Stimulated activated CD4-positive, alpha-beta T cell treated with anti-CD3 and anti-CD28 coated beads, Interleukin-12 subunit alpha, Interleukin-12 subunit beta, amount 100 ng/mL, for 4 hours (primary cell): ENCODE measurements at places on chromosomes 7 and 10.

DNA sequence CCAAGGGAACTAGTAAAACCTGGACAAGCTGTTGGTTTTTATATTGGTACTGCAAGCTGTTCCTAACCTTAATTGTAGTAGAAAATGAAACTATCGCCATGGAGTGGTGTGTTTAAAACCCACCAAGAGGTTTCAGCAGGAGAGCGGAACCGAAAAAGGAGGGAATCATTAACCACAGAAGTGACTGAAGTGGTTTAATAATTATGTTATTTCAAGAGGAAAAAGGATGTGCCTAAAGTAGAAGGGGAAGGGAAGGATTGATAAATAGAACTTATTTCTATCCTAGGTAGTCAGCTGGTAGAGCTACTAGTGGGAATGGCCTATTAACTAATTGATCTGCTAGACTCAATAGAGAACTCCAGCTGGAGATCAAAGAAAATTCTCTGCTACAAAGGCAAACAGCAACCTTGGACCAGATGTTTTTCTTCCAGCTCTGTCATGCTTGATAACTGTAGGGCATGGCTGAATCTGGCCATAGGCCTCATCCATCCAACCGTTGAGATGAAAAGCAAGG is 91.8 kb downstream of the BAMBI start:
- DNase-seq, result no peak

GRCh38 chr7:88546808-88547207 is 212.7 kb upstream of the ZNF804B start:
- no peak for DNase-seq

- DNase-seq, result no peak
Observed at GRCh38 chr10:97943294-97943693, 87.1 kb downstream of the CRTAC1 start.

GRCh38 chr7:156896388-156897022 is 3.5 kb upstream of the LMBR1 start:
- DNase-seq, result no peak

GRCh38 chr10:58734664-58735063 is 222.0 kb downstream of the BICC1 start:
- no peak for DNase-seq

DNA sequence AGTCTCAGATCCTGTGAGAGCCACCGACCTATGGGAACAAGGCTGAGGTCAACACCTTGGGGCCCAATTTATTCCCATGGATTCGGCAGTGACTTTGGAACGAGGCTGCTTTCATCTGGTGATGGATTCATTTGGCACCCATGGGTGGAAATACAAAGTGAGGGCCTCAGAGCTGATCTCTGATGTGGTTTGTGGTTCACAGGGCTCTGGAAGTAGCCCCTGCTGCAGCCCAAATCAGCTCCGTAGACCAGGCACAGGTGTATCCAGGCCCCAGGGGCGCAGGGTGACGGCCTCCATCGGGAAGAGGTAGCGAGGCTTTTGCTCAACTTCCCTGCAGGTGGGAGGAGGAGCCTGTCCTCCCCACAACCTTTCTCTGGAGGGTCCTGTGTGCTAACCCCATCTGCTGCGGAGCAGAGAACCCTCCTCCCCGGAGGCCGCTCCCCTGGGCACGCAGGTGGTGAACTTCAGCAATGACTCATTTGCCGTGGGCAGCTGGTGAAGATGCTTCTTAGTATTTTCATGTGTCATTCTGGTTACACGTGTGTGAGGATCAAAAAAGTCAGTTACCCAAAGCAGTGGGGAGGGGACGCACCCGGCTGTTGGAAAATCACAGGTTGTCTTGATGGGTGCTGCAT is 7.5 kb upstream of the JAKMIP3 start:
- no peak for DNase-seq

- no peak for DNase-seq
Observed at GRCh38 chr10:49023752-49024151, 84.1 kb upstream of the LRRC18 start.

GRCh38 chr10:97278491-97278989 is 13.9 kb downstream of the ARHGAP19 start:
- DNase-seq, result no peak

DNA sequence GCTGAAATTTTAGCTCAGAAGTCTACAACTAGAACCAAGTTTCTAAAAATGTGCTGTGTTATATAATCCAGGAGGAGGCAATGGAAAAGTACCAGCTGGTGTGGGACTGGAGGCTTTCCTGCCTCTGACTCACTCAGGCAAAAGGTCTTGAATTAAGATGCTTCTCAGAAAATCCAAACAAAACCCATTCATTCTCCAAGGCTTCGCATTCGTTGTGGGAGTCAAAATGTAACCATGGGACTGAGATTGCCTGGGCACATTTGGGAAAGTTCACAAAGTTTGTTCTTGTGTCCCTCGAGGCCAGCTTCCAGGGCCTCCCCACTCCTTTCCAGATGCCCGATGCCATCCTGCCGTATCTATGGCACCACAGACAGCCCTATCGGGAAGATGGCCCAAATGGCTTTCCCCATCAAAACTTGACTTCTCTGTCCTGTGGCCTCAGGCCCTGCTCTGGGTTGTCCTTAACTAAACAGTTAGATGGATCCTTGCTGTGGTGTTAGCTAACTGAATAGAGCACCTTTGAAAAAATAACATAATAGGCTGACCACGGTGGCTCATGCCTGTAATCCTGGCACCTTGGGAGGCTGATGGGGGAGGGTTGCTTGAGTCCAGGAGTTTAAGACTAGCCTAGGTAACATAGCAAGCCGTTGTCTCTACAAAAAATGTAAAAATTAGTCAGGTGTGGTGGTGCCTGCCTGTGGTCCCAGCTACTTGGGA is 180.5 kb downstream of the PFKFB3 start:
- no peak for DNase-seq

GRCh38 chr10:21969326-21970287 is 33.9 kb downstream of the DNAJC1 start:
- DNase-seq, result no peak

GRCh38 chr7:73565675-73566340 is 8.3 kb upstream of the BCL7B start:
- DNase-seq, result no peak

GRCh38 chr7:3953133-3953532 is 652.1 kb downstream of the SDK1 start:
- no peak for DNase-seq

- DNase-seq, result no peak
Observed at GRCh38 chr10:20698837-20699236, 198.3 kb downstream of the NEBL start.

GRCh38 chr7:124480036-124480820 is 285.4 kb downstream of the GPR37 start:
- no peak for DNase-seq

GRCh38 chr7:76225379-76225778 is 23.7 kb downstream of the SRRM3 start:
- peak; percentile 21 for DNase-seq

DNA sequence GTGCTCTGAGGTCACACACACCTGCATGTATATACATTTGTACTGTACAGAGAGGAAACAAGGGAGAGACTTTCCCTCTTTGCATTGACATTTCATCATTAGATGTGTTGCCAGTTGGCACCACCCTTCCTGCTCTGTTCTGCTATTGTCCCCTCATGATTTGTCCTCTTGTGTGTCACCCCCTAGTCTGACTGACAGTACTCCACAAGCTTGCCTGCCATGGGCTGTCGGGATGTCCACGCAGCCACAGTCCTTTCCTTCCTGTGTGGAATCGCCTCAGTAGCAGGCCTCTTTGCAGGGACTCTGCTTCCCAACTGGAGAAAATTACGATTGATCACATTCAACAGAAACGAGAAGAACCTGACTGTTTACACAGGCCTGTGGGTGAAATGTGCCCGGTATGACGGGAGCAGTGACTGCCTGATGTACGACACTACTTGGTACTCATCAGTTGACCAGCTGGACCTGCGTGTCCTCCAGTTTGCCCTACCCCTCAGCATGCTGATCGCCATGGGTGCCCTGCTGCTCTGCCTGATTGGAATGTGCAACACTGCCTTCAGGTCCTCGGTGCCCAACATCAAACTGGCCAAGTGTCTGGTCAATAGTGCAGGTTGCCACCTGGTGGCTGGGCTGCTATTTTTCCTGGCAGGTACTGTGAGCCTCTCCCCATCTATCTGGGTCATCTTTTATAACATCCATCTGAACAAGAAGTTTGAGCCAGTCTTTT is 9.4 kb downstream of the CLDN12 start:
- no peak for DNase-seq

DNA sequence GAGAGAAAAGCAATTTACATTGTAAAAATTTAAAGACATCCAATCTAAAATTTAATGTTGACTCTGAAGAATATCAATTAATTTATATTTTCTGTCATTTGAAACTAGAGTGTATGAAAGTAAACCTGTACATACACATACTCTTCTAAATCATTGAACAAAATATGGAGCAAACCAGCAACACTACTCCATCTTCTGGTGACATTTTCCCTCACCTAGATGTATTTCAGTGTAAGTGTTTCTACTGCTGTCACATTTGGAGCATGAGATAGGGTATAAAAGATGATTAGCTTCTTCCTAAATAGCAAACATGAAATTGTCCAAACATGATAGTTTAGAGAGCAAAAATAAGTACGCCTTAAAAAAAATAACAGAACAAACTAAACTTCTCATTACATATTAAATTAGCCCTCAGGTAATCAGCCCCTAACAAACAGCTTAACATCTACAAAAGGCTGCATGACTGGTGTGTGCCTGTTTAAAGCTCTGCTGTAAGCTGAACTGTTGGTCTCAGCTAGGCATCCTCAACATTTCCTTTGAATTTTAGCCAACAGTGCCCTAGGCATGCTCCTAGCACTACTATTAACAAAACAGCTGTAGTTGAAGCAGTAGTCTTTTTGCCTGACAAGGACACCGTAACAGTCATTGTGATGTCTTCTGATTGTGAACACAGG is 189.8 kb downstream of the CTNNA3 start:
- no peak for DNase-seq

DNA sequence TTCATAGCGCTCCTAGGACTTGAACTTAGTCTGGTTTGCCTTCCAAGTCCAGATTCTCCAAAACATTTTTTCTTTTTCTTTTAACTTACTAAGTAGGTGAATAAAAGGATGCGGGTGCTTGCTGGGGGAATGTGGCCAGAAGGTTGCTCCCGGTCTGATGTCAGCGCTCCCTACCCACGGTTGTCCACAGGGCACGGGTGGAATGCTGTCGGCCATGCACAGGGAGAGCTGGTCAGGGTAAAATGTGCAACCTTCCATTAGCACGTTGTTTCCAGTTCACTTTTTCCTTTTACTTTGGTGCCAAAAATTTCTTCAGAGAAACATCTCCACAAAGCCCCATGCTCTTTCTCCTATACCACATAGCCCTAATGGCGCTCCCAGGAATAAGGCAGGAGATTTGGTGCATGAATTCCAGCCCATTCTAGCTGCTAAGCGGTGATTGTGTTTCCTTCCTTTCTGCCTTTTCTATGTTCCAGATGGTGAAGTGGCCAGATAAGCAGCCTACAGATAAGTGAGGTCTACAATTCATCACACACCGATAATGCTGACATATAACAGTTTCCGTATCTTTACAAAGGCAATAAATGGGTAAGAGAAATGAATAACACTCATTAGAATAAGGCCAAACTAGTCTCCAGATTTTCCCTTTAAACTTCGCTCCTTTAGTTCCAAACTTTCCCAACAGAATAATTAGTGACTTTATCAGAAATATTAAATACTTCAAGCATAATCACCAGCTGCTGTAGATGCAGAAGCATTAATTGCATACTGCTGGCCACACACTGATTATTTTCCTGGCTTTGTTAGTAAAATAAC is 138.3 kb upstream of the FGFR2 start:
- no peak for DNase-seq

- no peak for DNase-seq
Observed at GRCh38 chr10:104559935-104560334, 81.2 kb upstream of the SORCS3 start.

DNA sequence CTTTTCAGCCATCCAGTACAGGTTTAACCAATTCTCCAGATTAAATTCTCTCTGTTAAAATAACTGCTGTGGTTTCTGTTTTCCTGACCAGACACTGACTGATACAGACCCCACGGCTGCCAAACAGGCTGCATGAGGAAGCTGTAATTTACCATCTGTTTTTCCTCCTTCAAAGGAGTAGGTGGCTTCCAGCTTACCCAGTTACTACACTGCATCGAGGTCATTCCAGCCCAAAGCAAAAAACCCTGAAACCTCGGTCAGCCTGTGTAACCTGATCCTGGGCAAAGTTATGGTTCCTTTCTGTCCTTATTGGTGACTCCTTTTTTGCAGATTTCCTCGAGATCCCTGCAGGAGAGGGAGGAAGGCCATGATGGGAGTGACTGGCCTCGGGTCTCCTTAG is 27.9 kb upstream of the LOXL4 start:
- no peak for DNase-seq

DNA sequence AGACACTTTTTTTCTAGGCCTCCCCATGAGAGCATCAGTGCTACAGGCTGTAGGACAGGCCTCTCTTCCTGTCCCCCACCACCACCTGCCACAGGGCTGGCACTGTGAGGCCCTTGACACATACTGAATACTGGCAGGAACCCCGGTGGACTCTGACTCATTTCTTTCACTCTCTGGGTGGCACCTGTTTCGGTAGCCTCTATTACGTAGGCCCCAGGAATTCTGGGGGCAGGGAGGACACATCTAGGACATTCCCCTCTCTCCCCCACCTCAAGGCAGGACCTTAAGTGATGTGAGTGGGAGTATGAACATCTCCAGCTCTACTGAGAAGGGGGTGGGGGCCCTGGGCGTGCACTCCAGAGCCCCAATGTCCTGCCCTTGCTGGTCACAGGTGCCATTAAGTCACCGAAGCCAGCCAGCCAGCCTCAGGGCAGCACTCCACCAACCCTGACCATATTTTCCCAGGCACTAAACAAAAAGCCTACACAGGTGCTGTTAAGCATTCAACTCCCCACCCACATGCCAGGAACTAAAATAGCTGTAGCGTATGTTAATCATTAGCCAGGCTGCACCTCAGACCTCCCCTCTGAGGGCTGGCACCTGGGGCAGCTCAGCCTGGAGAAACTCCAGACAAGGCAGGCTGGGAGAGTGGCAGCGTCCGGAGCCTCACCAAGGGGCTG is 8.9 kb downstream of the ANXA11 start:
- DNase-seq, result peak; percentile 53

DNA sequence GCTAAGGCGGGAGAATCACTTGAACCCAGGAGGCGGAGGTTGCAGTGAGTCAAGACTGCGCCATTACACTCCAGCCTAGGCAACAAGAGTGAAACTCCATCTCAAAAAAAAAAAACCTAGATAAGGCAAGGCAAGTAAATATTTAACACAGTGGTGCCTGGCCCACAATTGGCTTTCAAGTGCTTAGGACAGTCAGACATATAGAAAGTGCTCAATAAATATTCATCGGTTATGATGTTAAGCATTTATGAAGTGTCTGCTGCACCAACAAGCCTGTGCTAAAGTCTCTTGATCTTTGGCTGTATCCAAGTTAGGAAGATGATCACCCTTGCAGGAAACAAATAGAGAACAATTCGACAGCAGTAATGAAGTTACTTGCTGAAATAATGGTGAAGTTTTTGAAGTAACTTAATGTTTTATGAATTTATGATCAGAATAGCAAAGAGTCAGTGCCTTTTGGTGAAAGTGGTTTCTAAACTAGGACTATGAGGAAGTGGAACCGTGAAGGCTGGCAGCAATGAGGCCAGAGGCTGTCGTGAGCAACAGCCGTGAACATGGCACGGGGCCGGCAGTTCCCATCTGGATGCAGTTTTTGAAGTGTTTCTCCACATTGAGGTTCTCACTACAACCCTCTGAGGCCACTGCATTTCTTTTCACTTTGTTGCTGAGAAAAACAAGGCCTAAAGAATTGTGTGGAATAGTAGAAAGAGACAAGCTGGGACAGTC is 48.1 kb upstream of the GATA3 start:
- no peak for DNase-seq
